Ovary (tissue), 10 donors: ENCODE measurements at places on chromosomes 3 and 15. TPM values are rescaled to one million over a fixed set of nuclear protein-coding genes. Genes with fewer than 3 reads are reported as not detected.
A peak's percentile ranks its signal among the peaks of the same experiment; 100 is the strongest.

SEMA6D gene
- total RNA-seq = 30.7 TPM

NEO1 gene
- total RNA-seq = 35.0 TPM

GABRR3 gene
- total RNA-seq = not detected

NEIL1 gene
- 36.9 TPM for total RNA-seq

ISLR2 gene
- total RNA-seq = 1.1 TPM

GCSAM gene
- not detected for total RNA-seq

LAMB2 gene
- 459 TPM for total RNA-seq

DZIP1L gene
- 22.4 TPM for total RNA-seq

CFAP20DC gene
- 0.47 TPM for total RNA-seq

ZNF662 gene
- total RNA-seq = 19.8 TPM

GCNT3 gene
- not detected for total RNA-seq

TMEM207 gene
- not detected for total RNA-seq

GRCh38 chr3:72042397-72043203 is 257.7 kb upstream of the PROK2 start:
- no peak for DNase-seq

GRCh38 chr3:72347819-72348319 is 500.4 kb downstream of the SHQ1 start:
- peak; percentile 49 for DNase-seq

DNA sequence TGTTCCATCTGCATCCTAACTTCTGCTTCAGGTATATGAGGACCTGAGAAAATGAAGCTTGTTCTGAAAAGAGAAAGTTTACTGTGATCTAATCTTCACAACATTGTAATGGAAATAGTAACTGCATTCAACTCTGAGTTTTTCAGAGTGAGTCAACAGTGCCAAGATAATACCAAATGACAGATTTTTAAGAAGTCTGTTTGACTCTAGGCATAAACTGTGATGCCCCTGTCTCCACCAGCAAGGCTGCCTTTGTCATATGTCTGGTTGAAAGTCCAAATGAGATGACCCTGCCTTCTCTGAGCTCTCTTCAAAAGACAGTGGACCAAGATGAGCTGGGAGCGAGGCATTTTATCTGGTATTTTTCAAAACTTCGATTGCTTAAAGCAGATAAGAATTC is 44.8 kb upstream of the B3GNT5 start:
- no peak for DNase-seq

DNA sequence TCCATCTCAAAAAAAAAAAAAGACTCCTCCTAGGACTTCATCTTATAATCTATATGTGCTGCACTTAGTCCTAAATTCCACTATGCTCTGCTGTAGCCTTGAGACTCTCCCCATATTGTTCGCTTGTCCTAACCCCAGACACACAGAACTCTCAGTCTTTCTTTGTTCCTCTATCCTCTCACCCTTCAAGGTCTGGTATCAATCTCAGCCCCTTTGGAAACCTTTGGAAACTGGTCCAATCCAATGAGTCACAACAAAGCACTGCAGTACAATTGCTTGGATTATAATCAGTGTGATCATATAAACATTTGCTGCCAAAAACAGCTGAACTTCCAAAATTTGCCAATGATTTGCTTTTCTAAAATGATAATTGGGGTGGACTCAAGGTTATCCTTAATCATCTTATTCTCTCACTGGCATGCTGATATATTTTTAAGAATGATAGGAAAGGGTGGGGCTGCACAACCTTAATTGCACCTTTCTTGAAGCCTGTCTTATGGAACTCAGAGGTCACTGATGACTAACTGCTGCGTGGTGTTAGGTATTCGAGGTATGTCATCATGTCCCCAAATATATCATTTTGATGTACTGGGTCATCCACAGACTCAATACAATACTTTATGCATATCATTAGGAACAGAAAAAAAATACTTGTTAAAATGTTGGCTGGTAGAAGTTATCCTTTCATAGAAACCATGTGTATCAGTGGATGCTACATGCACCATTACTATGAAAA is 756.7 kb downstream of the NR2F2 start:
- DNase-seq = no peak

DNA sequence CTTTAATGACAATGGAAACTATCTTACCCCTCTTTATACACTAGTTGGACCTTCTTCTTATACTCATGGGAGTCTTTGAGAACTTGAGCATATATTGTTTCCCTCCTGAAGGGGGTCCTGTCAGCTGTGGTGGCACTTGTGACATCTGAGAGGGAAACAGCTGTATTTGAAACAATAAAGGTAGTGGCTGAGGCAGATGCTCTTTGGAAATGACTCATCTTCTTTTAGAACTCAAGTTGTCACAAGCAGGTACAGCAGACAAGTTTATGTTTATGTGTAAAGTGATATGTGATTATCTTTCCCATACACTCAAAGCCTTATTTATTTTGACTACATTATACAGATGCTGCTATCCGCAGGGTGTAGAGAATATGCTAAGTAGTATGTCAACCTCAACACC is 220.0 kb upstream of the GRM7 start:
- no peak for DNase-seq

DNA sequence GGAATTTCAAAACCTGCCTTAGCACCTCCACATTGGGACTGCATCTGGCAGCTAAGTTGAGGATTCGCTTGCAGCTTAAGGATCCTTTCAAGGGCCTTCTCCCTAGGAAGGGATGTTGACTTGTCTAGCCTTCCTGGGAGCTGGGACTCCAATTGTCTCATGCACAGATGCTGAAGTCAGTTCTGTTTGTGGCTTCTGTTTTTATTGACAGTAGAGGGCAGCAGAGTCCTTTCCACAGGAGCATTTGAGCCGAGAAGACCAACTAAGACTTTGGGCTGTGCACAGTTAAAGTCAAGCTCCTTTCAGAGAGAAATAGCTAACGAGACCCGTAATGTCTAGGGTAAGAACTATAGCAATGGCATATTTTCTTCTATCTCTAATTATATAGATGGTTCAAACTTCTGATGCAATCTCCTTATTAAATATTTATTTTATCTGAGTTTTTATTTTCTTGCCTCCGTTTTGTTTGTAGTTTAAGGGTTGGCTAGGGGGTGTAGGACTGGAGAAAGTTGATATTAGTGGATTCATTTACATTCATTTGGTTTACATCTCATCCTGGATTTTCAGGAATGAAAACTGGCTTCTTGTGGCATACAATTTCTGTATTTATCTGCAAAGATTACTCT is 59.7 kb upstream of the KBTBD8 start:
- no peak for DNase-seq

DNA sequence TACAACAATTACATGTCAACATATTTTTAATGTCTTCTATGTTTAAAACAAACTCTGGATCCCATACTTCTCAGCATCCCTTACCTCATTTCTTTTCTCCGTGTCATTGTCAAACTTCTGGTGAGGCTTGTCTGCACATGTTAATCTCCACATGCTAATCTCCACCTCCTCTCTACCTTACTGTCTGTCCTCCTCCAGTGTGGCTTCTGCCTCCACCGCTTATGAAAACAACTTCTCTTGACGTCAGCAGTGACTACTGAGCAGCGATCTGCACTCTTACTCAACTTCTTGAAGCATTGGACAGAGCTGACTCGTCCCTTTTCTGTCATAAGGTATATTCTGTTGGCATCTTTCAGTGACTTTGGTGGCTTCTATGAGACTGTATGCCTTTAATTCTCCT is 338.2 kb upstream of the THRB start:
- DNase-seq = no peak

GRCh38 chr15:51203797-51204196 is 109.1 kb upstream of the TNFAIP8L3 start:
- DNase-seq = no peak

DNA sequence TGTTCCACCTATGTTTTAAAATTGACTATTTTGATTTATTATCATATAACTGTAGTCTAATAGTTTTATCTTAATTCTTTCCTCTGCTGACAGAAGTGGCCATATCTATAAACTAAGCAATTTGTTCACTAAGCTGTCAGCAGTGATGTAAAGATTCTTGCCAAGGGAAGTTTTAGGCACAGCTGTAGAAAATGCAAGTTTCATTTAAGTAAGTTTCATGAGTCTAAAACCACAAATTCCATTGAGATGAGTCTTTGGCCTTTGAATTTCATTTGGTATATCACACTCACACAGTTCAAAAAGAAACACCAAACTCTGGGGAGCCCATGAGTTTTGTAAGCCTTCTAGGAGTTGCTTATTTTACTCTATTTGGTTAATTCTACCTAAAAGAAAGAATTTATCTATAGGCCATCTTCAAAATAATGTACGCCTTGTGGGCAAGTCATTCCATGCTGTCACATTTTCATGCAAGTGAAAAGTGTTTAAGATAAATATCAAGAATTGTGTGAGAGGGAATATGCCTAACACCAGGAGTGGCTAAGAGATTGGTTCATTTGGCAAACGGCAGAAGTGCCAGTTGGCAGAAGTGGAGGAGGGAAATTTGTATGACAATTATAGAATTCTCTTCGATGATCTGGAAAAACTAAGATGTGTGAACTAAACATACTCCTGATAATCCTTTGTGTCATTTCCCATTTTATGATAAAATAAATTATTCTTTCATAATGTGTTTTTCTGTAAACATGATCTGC is 292.9 kb downstream of the ZIC4 start:
- no peak for DNase-seq

- no peak for DNase-seq
These were observed 378.0 kb downstream of the LSAMP start for GRCh38 chr3:116067326-116067725.

- DNase-seq = peak; percentile 38
These were observed 185.6 kb downstream of the PLCL2 start for GRCh38 chr3:17070161-17070959.

GRCh38 chr3:134854254-134854653 is 59.2 kb downstream of the EPHB1 start:
- no peak for DNase-seq

DNA sequence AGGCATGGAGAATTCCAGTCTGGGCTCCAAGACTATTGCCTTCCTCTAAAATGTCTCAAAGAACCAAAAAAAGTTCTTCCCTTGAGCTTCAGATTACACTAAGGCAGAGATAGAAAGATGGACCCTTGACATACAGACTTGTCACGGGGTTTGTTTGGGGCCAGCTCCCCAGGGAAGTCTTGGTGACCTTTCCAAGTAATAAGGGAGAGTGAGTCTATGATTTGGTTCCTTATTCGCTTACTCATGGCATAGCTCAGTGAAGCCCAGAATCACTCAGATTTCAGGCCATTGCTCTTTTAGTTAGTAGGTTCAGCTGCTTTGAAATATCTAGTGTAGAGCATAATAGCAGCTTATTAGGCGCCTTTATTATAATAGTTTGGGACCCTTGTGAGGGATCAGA is 90.3 kb downstream of the PLCL2 start:
- no peak for DNase-seq

GRCh38 chr15:62363913-62364312 is 198.8 kb upstream of the C2CD4B start:
- DNase-seq = no peak

DNA sequence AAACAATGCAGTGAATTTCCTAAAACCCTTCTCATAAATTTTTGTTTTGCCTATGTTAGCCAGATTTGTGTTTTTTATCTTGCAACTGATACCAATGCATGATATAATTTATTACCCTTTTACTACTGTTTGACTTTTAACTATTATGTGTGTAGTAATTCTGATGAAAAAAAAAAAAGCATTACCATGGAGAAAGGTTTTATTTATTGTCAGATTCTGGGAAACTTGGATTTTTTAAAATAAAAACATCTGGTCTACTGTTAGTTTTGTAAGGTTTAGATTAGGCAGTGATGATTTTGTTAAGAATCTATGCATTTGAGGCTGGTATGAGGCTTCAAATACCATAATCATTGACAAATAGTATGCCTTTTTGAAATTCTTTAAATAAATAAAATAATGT is 470.4 kb upstream of the ROBO1 start:
- no peak for DNase-seq

DNA sequence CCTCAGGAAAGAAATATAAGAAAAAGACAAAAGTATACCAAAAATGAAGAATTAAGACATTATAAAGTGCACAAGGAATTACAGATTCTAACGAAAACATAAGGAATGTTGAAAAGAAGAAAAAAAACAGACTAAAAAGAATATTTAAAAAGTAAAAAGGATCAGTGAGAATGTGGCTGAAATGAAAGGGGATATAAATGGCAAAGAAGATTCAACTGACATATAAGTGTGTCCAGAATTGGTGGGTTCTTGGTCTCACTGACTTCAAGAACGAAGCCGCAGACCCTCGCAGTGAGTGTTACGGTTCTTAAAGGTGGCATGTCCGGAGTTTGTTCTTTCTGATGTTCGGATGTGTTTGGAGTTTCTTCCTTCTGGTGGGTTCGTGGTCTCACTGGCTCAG is 44.8 kb downstream of the DCBLD2 start:
- no peak for DNase-seq
